ENCODE measurements at places on chromosomes 5 and 9.
A peak's percentile ranks its signal among the peaks of the same experiment; 100 is the strongest.

- DNase-seq, result no peak
Measured at GRCh38 chr5:6803981-6804550, 90.8 kb downstream of the TENT4A start.

DNA sequence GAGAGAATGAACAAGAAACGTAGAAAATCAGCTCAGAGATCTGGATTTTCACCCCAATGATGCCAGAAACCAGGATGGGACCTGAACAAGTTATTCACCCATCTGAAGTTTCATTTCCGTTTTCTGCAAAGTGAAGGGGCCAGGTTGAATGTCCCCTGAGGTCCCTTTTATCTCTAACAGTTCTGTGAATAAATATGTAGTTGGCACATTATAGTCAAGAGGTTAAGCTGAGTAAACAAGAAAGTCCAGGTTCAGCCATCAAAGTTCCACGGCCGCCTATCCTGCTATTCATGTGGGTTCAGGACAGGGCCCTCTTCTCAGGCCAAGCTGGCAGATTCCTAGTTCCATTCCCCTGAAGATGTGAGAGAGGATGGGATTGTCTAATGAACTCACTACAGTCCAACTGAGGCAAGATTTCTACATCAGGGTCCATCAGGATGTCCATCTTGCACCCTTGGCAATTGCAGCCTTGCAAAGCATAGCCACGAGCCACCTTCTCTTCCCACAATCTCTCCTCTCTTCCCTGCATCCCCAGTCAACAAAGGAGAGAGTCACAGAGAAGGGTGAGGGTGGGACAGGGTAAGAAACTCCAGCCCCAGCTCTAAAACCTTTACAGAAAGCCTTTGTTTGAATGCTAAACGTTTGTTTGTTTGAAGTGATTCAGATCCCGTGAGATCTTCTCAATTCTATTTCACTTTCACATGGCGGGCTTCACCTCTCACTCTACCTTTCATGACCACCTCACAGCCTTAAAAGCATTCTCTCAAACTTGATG is 311.0 kb downstream of the SLIT3 start:
- DNase-seq, result no peak

GRCh38 chr5:62702126-62702525 is 123.5 kb downstream of the LRRC70 start:
- no peak for DNase-seq

GRCh38 chr9:77498891-77499290 is 149.2 kb downstream of the GNA14 start:
- DNase-seq, result no peak

DNA sequence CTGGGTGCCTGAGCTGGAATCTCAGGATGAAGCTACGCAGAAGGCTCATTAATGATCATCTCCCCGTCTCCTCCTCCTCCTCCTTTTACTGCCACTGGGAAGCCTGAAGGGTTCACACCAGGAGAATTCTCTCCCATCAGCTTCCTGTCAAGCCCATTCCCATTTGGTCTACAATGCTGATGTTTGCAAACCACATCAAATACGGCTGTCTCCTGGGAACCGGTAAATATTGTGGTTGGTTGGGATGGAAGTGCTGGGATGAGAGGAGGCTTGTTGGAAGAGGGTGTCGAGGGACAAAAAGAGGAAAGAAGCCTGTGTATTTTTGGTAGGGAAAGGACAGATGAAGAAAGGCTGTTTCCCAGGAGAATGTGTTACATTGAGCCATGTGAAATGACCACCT is 13.2 kb upstream of the S1PR3 start:
- no peak for DNase-seq

GRCh38 chr9:137150617-137151457 is 11.9 kb downstream of the GRIN1 start:
- peak; percentile 57 for DNase-seq

DNA sequence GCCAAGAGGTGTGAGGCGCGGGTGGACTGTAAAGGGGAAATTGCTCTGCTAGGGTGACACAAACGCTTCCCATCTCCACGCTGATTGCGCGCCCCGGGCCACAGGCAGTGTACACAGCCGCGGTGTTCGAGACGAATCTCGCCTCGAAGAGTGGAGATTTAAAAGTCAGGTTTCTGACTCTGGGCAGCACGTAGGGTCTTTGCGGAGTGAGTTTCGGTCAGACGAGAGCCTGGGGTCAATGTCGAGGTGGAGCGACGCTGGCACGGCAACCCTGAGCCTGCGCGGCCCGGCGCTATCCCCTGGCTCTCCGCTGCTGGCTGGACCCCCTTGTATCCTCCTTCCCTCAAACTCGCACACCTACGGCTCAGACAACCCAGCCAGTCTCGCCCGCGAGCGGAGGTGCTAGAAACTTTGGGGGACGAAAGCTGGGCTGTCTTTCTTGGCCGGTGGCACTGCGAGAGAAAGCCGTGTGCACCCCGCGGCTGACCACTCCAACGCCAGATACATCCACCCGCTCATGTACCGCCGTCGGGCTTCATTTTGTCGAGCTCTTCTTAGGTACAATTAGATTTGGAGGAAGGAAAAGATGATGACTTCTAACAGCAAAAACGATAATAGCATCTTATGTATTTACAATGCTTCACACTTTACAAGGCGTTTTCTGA is 5.4 kb upstream of the FOXB2 start:
- DNase-seq, result no peak

DNA sequence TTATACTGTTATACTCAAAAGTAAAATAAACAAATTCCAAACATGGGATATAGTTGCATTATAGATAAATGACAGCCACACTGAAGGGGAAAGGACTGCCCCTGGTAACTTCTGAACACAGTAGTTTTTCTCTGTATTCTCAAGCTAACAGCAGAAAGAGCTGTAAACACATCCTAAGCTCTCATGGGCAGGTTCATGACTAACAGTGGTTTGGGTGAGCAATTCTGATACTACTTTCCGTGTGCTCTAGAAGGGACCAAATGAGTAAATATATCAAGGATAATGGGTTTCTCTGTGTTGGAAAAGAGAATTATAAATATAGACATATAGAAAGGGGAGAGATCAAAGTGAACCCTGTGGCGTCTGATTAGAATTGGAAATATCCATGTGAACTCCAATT is 2.2 kb upstream of the LCN6 start:
- no peak for DNase-seq

GRCh38 chr5:92944903-92945604 is 636.0 kb downstream of the NR2F1-AS1 start:
- peak; percentile 83 for DNase-seq

DNA sequence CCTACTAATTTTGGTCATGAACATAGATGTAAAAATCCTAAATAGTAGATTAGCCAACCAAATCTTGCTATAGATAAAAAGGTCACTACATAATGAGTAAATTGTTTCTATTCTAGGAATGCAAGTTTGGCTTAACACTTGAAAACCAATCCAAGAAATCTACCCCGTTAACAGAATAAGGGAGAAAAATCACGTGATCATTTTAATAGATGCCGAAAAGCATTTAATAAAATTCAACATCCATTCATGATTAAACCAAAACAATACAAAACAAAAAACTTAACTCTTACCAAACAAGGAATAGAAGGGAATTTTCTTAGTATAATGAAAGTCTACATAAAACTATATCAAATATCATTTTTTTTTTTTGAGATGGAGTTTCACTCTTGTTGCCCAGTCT is 20.7 kb upstream of the SMU1 start:
- no peak for DNase-seq

DNA sequence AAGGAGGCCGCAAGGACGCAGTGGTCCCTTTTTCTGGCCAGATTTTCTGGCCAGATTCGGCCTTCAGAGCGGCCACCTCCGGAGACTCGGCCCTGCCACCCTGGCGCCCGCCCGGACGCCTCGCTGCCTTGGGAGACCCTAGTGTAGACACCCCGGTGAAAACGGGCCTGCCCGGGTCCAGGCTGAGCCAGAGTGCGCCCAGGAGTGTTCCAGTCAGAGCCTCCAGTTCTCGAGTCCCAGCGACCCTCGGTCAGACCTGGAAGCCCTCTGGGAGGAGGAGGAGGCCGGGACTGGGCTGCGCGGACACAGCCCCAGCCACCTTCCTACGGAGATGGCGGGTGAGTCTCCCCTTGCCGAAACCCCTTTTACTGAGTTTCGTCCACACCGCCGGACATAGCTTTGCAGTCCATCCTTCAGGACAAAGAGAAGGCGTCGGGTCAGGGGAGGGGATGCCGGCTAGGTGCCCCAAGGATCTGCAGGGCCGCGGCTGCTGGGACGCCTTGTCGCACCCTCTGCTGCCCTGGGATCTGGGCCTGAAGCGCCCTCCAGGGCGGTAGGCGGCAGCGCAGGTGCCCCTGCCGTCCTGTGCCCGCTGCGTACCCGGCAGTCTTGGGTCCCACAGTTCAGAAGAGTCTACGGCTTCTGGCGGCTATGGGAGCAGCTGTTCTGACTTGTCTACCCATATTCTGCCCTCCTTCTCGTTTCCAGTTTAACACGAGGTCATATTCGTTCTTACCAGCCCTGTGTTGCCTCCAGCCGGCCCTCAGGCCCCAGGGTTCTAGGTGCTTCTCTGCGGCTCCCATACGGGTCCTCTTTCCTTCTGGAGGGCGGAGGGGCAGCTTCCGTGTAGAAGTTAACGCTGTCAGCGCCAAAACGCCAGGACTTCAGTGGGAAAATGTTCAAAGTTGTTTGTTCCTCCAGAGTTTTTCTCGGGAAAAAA is 1771.7 kb upstream of the CDH9 start:
- DNase-seq, result no peak

DNA sequence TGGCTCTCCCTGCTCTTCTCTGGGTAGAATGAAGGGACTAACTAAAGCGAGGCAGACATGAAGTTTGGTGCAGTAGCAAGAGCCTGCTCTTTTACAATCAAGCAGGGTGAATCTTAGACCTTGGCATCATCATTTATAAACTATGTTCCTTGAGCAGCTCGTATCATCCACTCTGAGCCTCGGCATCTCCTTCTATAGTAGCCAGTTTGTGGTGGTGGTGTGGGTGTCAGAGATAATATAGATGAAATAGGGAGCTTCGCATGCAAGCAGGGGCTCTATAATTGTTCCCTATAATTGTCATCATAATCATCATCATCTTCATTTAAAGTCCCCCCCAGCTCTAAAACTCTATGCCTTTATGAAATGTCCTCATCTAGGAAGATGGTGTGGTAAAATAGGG is 72.5 kb upstream of the SAP30L start:
- DNase-seq, result no peak
